ENCODE measurements at places on chromosomes 3 and 15.

GRCh38 chr3:106685745-106686144 is 691.5 kb upstream of the CCDC54 start:
- DNase-seq: no peak

DNA sequence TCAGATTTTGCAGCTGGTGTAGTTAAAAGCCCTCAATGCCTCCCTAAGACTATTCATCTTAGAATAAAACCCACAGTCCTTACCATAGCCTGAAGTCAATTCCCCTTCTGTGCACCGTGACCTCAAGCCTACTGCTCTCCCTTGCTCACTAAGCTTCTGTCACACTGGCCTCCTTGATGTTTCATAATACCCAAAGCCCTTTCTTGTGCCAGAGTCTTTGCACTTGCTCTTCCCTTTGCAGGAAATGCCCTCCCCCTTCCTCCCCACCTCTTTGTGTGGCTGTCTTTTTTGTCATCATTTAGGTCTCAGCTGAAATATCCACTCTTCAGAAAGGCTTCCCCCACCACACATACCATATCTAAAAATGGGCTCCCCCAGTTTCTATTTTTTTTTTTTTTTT is 4.2 kb upstream of the PLEKHO2 start:
- no peak for DNase-seq

- no peak for DNase-seq
Observed at GRCh38 chr3:174101244-174101643, 703.7 kb downstream of the NLGN1 start.

- no peak for DNase-seq
Observed at GRCh38 chr15:69402816-69403215, 11.3 kb upstream of the KIF23 start.

GRCh38 chr3:133899311-133899710 is 3.6 kb upstream of the RAB6B start:
- no peak for DNase-seq

DNA sequence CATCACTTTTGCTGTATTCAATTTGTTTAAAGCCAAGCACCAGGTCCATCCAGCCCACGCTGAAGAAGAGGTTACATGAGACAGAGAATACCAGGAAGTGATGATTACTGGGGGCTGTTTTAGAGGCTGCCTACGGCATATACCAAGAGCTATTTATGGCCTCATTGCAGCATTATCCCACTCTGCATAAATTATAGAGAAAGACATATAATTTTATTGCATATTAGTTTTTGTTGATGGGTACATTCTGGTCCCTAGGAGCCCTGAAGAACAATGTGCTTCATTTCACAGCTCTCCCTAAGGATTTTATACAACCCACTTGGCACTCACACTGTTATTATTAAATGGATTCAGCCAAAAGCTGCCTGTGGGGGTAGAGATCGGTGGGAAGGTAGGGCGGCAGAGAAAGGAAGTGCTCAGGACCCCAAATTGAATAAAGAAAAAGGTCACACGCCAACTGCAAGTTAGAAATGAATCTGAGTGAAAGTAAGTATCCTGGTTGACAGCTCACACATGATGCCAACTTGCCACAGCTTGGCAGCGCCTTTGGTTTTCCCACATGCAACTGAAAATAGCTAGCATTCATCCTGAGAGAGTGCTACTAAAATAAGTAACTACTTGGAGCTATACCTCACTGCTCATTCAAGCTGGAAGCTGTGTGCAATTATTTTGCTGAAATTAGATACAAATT is 73.7 kb downstream of the CCNL1 start:
- no peak for DNase-seq

DNA sequence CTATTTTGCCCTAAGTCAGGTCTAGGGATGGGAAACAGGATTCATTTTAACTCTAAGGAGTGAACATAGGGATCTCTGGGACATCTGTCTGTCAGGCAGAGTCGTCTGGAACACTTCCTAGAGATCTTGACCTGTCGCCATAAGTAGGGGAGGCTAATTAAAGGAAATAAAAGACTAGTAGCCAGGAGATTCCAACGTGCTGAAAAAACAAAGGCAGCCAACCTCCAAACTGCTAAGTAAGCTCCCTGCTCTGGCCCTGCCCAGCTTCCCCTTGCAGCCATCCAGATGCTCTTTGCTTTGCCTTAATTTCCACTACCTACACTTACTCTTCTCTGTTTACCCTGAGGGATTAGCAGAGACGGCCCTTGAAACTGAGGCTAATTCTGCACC is 18.4 kb upstream of the TSEN2 start:
- no peak for DNase-seq

DNA sequence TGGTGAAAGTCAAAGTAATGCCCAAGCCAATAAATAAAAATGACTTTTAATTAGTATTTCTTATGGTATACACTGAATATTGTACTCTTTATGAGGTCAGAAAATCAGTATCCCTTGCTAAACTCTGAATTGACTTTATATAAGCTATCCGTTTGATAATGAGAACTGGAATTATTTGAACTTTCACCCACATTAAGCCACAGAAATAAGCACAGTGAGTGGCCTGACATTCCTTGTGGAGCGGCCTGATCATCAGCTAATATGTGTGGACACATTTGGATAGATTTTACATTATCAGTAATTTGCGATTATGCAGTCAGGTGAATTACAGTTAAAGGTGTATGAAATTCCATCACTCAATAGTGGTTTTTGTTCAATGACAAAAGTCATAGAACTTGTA is 136.0 kb upstream of the CBLB start:
- DNase-seq: no peak

GRCh38 chr3:186254676-186255650 is 107.1 kb downstream of the DGKG start:
- no peak for DNase-seq

GRCh38 chr15:65339920-65340319 is 35.4 kb downstream of the RNU5B-1 start:
- no peak for DNase-seq

DNA sequence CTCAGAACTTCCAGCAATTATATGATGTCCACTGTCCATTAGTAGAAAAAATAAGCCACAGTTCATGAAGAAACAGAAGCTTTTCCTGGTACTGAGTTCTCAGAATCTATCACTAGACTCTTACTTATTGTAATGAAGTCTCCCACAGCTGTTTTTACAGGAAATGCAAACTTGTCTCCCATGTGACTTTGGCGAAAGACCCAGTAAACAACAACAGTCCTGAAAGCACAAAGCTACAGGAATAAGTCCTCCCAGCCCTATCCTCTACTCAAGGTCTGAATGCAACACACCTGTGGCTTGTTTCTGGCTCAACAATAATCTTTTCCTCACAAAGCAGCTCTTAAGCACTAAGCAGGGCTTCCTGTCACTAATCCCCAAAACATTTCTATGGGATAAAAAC is 55.9 kb downstream of the EOMES start:
- DNase-seq: no peak

DNA sequence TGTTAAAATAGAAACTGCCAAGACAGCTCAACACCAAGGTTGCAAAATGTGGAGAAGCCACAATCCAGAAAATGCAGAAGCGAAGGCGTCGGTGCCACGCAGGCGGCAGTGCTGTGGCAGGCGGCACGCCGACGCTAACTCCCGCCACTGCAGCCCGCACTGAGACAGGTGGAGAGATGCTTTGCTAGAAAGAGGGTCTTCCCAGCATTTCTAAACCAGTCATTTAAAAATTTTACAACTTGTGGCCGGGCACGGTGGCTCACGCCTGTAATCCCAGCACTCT is 23.2 kb downstream of the CYFIP1 start:
- no peak for DNase-seq

GRCh38 chr3:95721938-95722337 is 1092.5 kb upstream of the EPHA6 start:
- DNase-seq: no peak

- DNase-seq: peak; percentile 72
Observed at GRCh38 chr15:62068071-62068809, 1.5 kb downstream of the C2CD4A start.

- no peak for DNase-seq
Observed at GRCh38 chr15:100705841-100706240, 103.5 kb downstream of the ASB7 start.

DNA sequence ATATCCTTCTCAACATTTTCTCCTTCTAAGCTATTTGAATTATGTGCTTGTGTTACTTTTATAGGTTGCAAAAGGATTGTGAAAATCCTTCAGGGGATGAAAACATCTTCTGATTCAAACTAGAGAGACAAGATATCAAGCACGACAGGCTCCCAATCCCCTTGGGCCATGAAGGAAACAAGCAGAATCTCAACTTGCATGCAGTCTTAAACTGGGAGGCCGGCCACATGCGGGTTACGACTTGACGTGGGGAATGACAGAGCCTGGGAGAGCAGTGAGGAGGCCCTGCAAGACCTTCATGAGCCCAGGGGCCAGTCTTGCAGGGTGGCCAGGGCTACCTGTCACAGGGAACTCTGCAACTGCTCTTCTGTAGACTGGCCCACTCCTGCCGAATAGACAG is 94.4 kb downstream of the SCN11A start:
- DNase-seq: no peak

- DNase-seq: no peak
Observed at GRCh38 chr3:178880274-178880673, 191.3 kb downstream of the ZMAT3 start.

GRCh38 chr15:67038736-67039135 is 26.7 kb upstream of the SMAD3 start:
- DNase-seq: no peak

- no peak for DNase-seq
Observed at GRCh38 chr15:71691081-71691457, 119.3 kb upstream of the NR2E3 start.

GRCh38 chr3:138593488-138594149 is 441 bp downstream of the CEP70 start:
- DNase-seq: no peak

GRCh38 chr3:106276151-106276550 is 407.3 kb upstream of the CBLB start:
- no peak for DNase-seq

- DNase-seq: no peak
Observed at GRCh38 chr3:40185029-40185695, 124.3 kb upstream of the EIF1B start.

DNA sequence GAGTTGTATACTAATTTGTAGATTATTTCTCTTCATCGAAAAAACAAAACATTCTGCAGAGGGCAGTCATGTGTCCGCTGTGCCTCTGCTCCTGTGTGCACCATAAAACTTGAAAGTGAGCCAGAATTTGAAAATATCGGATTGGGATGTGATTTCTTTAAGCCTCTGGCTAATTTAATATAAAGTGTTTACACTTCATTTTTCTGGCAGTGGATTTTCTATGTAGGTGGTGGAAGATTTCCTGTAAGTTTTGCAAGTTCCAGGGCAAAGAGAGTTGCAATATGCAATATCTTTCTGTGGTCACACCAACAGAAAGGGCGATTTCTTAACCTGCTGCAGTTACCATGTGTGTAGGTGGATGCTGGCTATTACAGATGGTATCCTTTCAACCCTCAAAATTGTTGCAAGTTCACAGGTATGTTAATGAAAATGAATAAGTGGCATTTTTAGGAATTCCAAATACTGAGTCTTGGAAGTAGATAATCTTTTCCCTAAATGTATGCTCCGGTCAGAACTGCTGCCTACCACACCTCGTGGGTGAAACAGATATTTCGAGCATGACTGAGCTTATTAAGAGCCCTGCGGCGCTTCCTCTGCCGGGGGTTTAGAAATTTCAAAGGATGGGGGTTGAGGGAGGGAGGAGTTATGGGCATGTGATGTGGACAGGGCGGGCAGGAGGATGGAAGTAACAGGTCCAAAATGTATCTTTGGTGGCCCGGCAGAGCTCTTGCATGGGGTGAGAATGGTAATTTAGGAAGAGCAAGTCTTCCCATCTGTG is 134.0 kb downstream of the PGPEP1L start:
- peak; percentile 72 for DNase-seq

DNA sequence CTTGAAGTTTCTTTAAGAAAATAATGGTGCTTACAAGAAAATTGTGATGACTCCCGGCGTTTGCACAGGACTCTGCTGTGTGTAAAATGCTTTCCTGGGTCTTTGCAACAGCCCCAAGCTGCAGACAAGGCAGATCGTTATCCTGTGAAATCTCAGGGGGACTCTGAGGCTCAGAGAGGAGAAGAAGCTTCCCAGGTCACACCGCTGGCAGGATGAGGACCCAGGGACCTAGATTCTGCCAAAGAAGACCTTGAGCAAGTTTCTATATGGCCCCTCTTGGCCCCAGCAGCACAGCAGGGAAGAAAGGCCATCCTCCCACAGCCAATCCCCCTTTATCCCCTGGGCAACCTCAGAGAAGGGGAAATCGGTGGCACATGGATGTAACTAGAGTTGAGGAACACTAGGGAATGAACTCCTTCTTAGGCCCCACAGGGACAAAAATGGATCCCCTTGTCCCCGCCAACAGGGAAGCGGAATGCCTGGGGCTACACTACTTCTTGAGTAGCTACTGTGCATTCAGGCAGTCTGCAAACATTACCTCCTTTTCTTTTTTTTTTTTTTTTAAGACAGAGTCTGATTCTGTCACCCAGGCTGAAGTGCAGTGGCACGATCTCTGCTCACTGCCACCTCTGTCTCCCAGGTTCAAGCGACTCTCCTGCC is 72.8 kb downstream of the CPN2 start:
- DNase-seq: no peak

DNA sequence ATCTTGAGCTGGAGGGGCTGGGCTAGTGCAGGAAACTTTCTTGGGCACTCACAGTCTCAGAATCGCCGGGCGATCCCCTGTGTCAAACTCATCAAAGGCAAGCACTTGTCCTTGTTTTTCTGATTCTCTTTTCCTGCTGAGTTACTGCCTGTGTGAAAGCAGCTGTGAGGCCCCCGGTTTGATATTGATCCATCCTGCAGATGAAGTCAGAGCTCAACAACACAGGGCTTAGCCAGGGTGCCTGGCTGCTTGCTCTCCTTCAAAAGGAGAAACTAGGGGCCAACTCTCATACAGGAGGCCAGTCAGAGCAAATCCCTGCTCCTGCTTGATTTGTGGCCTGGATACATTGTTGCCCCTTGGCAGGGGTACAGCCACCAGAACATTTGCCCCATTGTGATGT is 22.9 kb downstream of the CLSTN2 start:
- DNase-seq: no peak

GRCh38 chr15:75723171-75723846 is 10.7 kb upstream of the CSPG4 start:
- DNase-seq: peak; percentile 5

DNA sequence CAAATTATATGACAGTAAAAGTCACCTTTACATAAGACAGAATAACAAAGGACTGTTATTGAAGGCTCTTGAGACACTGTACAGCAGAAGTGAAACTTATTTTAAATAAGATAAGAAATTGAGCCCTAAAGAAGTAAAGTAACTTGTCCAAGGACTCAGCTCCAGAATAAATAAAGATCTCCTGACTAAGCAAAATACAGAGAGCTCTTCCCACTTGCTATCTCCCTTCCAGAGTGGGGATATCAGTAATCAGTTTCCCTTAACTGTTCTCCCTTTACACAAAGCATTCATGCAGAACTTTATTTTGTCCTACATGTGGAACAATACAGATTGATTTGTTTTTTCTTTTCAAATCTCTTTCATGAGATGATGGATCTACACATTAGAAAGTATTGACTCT is 129.5 kb upstream of the BHLHE40 start:
- DNase-seq: no peak

DNA sequence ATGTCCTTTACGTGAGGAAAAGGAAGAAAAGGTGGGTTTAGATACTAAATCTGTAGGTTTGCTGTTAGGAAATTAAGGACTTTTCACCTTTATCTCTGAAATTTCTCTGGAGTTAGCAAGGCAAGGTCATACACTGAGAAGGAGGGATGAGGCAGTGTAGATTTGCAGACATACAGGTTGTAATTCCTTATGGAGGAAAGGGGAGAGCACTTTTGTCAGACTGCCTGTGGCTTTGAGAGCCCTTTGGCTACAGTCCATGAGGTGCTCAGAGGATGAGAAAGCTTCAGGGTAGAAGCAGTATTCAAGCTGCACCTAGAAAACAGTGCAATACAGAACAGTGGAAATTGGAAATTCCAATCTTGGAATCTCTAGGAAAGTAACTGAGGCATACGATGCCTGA is 8.3 kb downstream of the RPL14 start:
- DNase-seq: no peak

Measured in BE2C (cell line).